ENCODE measurements at places on chromosomes 13 and 19.

GRCh38 chr19:6970021-6970420 is 51.2 kb downstream of the MBD3L2B start:
- no peak for DNase-seq

GRCh38 chr19:17754634-17755442 is 3.6 kb downstream of the FCHO1 start:
- DNase-seq, result peak; percentile 62

GRCh38 chr13:106990594-106990993 is 422.7 kb upstream of the ARGLU1 start:
- no peak for DNase-seq

DNA sequence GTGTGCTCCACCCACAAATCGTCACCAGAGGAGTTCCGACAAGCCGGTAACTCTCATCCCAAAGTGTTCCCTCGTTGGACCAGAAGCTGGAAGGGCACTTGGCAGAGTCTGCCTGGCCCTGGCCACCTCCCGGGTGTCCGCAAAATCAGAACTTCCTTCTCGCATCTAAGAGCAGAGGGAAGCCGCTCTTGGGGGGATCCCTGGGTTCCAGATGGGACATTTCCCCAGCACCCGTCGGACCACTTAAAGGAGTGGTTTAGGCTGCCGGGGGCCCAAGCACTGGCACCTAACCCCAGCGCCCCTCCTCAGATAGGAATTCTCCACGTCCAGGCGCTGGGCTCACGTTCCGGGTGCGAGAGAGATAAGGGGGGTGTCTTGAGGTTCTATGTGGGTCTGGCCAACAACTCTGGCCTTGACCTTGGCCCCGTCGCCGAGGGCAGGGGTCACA is 857 bp upstream of the MAP2K7 start:
- no peak for DNase-seq

- DNase-seq, result no peak
These were observed 17.3 kb upstream of the OXGR1 start for GRCh38 chr13:97011446-97012131.

- peak; percentile 85 for DNase-seq
These were observed 5.8 kb upstream of the TPM4 start for GRCh38 chr19:16070366-16070990.

- no peak for DNase-seq
These were observed 19.9 kb downstream of the IFNL3 start for GRCh38 chr19:39224910-39225309.

DNA sequence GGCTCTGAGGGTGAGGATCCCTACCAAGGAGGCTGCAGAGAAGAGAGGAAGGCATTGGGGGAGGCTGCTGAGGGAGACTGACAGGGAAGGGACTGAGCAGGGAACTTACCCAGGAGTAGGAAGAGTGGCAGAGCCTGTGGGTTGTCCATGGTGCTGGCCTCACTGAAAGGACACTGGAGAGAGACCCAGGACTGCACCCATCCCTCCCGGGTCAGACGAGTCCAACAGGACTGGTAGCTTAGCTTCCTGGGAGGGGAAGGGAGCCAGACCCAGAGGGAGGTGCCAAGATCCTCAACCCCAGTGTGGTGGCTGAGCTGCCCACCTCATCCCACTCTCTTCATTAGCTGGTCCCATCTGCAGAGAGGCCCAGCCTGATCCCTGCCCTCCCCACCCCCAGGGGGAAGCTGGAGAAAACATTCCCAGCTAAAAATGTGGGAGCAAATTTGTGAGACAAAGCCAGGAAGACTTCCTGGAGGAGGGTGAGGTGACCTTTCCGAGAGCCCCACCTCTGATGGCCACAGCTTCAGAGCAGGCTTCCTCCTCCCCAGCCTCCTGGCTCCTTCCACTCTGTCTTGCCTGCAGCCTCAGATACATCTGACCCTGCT is at the start of gene VSIG10L:
Gene VSIG10L (minus strand): TSS at position 164 of the 605 bp plus-strand sequence. CDS start 15 bp downstream, at position 149.
- DNase-seq, result no peak

DNA sequence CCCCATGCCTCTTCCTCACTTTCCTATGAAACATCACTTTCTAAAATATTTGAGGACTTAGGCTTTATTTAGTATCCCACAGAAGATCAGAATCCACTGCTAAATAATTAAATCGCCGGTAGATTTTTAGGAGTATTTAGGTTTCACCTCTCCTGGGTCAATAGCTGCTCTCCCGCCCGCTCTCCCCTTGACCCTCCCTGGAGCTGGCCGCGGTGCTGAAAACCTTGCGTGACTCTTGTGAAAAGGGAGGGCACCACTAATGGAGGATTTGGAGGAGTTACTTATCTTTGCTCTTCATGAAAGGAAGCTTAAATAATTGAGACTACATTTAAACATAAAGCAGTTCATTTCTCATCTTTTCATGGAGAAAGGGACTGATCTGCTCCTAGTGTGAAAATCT is 14.1 kb downstream of the POU4F1 start:
- peak; percentile 74 for DNase-seq

DNA sequence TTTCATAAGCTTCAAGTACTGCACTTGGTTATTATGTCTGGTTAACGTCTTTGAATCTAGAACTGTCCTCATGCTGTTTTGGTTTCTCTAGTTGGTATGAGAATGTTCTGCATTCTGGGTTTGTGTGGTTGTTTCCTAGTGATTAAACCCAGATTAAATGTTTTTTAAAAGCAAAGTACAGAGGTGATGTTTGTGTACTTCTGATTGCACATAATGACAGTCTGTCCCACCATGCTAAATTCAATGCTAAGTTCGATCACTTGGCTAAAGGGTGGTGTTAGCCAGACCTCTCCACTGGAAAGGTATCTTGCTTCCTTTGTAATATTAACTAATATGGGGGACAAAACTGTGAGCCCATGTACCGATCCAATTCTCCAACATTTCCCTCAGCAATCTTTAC is 14.6 kb downstream of the N4BP2L1 start:
- DNase-seq, result no peak

GRCh38 chr13:105920370-105920769 is 615.1 kb downstream of the EFNB2 start:
- peak; percentile 89 for DNase-seq

GRCh38 chr19:7916103-7916954 is 1.7 kb downstream of the TGFBR3L start:
- no peak for DNase-seq

- peak; percentile 68 for DNase-seq
These were observed 108.0 kb downstream of the KCTD15 start for GRCh38 chr19:33904681-33905080.

DNA sequence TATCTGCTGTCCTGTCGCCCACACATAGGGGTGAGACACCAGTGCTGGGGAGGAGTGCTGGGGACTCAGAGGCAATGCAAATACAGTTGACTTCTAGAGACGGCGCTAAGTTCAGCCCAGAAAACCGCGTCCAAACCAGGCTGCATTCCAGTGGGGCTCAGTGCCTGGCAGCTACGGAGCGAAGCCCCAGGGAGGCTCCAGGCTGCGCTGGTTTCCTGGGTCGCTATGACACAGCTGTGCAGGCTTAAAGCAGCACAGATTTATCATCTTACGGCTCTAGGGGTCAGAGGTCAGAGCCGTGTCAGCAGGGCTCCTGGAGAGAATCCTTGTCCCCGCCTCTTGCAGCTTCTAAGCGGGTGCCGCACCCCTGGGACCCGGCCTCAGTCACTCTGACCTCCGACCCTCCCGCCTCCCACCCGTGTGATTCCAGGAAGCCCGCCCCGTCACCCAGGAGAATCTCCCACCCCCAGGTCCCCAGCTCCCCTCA is 61.6 kb downstream of the ANKRD10 start:
- no peak for DNase-seq

DNA sequence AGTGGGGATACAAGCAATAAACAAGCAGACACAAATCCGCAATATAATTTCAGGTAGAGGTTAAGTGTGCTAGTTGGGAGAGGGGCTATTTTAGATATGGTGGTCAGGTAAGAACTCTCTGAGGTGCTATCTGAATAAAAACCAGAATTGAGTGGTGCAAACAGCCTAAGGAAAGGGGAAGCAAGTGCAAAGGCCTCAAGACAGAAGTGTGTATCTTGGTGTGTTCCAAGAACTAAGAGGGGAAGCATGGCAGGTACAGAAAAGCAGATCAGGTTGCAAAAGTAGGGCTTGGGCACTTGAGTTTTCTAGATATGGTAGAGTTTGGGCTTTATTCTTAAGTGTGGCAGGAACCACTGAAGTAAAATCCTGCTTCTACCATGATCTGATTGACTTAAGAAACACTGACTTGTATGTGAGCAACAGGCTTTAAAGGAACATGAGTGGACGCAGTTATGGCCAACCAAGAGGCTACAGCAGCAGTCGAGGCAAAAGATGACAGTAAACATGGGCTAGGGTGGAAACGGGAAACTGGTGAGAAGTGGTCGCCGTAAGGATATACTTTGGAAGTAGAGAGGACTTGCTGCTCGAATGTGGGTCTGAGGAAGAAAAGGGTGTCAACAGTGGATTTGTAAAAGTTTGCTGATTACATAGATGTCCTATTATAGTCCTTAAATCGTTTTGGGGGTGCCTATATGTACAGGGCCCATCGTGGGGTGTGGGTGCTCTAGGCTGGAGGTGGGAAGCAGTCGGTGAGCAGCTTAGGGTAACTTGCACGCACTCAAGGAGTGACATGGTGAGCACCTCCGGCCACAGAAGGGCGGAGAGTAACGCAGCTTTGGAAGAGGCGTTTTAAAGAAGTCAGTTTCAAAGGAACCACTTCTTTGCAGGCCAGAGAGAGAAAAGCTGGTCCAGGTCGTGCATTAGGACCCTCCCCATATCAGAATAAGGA is 677 bp downstream of the TGDS start:
- DNase-seq, result peak; percentile 40

DNA sequence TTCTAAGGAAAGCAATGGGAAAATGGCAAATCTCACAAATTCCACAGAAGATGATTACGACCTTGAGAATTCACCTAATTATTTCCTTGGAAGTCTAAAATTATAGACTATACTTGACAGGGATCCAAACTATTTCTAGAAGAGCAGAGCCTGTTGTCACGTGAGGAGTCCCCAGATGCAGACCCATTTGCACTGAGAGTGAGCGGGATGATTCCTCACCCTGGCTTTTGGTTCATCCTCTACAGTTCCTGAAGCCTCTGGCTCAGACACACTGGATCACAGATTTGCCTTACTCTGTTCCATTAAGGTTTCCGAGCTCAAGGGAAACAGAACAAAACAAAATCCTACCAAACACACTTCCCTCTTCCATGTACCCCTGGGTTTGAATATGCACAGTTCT is 23.0 kb upstream of the CYSLTR2 start:
- no peak for DNase-seq

DNA sequence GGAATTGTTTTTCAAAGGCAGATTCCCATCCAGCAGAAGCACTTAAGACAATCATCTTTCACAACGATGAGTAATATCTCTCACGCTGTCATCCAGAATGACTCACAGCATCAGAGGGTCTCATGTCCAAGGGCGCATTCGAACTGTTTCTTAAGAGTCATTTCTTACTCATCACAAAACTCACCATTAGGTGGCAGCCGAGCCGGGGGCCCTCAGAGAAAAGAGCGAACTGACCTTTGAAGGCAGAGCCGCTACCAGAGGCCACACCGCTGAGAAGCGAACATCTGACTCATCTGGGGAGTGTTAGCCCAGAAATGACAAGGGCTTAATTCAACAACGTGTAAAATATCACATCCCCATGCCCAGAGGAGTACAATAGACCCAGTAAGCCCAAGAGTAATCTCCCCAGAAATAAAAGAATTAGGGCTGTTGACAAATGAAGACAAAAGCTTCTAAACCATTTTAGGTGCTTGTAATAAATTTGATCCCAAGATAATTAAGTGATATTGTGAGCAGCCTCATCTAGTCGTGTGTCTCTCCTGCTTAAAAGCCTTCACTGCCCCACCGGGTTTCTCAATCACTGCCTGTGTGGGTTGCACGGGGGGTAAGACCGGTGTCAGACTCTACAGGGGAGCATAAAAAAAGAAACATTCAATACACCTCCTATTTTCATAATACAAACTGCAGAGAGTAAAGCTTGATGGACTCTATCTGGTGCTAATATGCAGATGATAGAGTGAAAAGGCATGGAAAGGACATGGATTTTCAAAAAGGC is 96.2 kb downstream of the CYSLTR2 start:
- DNase-seq, result peak; percentile 99

DNA sequence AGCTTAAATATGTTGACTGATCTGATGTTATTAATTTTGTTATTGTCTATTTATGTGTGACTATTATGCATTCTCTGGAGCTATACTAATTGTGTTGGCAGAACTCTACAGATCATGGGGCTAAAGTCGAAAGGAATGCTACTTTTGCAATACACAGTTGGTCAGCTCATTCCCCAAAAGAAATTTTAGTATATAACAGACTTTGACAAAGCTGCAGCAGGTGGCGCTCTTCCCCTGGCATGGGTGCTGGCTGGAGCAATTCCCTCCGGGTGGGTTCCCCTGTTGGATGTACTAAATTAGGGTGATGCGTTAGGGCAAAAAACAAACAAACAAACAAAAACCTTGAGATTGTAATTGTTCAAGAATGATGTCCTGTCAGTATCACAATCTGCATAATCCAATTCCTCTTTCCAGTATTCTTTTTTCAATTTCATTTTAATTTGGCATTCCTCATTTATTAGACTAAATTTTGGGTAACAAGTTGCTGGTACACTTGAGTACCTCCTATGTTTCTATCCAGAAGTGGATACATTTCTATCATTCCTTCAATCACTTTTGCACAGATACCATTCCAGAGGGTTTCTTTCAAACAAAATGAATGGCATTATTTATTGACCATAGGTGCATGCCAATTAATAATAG is 322.8 kb upstream of the EDNRB start:
- peak; percentile 53 for DNase-seq

DNA sequence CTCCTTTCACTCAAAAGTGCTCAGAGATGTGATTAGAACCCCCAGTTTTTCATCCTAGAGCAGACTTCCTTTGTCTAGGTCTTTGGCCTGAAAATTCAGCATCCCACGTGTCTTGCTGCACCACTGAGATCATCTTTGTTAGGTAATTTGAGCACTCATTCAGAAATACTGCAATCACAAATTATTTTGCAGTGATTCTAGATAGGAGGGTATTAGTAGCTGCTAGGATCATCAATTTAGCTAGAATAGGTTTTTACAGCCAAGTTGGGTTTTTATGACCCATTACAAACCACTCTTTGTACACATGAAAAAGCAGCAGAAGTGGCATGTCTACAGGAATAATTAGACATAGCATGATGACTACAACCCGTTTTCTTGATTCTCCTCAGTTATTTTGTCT is 219.6 kb downstream of the GPC6 start:
- no peak for DNase-seq

DNA sequence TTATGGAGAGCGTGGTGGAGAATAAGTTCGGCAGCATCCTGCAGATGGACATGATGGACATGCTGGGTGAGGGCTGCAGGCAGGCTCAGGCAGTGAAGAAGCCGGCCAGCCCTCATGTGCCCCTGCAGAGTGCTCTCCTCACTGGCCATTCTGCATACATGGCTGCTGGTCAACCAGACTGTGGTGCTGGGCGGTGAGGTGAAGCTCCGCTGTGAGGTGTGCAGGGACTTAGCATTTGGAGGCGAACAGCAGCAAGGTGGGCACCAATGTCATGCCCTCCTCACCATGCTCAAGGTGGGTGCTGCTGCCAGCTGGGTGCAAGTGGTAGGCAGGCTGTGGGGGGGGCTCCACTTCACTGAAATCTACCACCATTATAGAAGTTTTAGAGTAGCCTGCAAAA is 5.7 kb upstream of the ZNF492 start:
- DNase-seq, result no peak

Measured in MCF 10A (cell line).